ENCODE measurements at places on chromosomes 16 and 17. TPM values are rescaled to one million over a fixed set of nuclear protein-coding genes. Genes with fewer than 3 reads are reported as not detected.

Gene MAP3K14
- 21.5 TPM for total RNA-seq

Gene IRX5
- total RNA-seq = not detected

Gene P2RX1
- 3.9 TPM for total RNA-seq

Gene CACNG1
- not detected for total RNA-seq

Gene KRT25
- not detected for total RNA-seq

Gene HSPB9
- total RNA-seq = not detected

Gene ARRB2
- 163 TPM for total RNA-seq

Gene TMEM235
- total RNA-seq = not detected

Gene ANKRD40CL
- 9.9 TPM for total RNA-seq

Gene CCL18
- total RNA-seq = not detected

Gene STAC2
- total RNA-seq = 0.66 TPM

Gene KCNJ18
- not detected for total RNA-seq

Gene NPB
- 0.76 TPM for total RNA-seq

Gene PGS1
- 149 TPM for total RNA-seq

Gene PEX12
- total RNA-seq = 7.9 TPM

Gene IL34
- total RNA-seq = 1.6 TPM

Gene CCDC200
- not detected for total RNA-seq

Gene IL32
- total RNA-seq = 93.3 TPM

Gene ITGAX
- total RNA-seq = 2.5 TPM

Gene SHCBP1
- total RNA-seq = 0.85 TPM

Gene GP2
- total RNA-seq = 23.9 TPM

Data from Peyer's patch (tissue), 4 donors.